ENCODE measurements at places on chromosomes 6 and 20.

GRCh38 chr6:48281217-48281616 is 170.2 kb upstream of the PTCHD4 start:
- no peak for DNase-seq

DNA sequence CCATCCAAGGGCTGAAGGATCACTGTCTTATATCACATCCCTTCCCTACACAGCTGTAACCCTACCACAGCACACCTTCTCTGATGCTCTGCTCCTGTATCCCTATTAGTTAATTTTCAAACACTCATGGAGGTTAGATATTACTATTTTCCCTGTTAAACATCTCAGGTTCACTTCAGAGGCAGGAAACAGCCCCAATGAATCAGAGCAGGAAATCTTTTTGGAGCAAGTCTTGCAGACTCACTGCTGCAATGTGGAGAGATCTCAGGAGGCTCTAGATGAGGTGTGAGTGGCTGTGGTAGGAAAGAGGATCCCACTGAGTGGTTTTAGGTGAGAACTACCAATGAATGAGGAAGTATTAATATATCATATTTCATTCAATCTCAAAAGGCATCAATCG is 19.7 kb upstream of the HTR1B start:
- DNase-seq, result no peak

- DNase-seq, result no peak
These were observed 270.0 kb downstream of the ADGB start for GRCh38 chr6:146868671-146869209.

DNA sequence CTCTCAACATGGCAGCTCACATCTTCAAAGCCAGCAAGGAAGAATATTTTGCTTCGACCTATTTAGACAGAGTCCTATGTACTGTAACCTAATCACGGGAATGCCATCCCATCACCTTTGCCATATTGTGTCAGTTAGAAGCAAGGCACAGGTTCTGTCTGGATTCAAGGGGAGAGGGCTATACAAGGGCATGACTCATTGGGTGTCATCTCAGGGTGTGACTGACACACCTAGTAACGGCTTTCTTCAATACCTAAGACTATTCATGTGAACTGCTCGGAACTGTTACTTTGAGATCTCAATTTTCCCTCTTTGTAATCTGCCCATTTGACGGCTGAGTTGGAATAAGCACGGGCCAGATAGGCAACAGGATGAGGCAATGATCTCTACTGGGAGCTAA is 135.6 kb upstream of the HDGFL1 start:
- no peak for DNase-seq

DNA sequence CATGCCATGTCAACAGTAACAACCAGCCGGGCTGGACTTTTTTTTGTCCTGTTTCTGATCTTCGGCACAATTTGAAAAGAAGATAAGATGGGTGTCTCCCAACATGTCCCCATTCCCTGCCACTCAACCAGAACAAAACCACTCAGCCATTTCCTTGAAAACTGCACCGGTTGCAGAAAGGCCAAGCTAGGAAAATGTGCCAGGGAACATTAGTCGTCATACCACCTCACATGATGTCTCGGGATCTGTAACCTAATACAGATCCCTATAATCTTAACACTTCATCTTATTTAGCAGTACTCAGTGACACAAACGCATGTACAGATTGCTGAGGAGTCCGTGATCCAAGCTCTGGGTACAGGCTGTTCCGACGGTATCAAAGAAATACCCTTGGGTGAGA is 46.5 kb downstream of the ALDH8A1 start:
- no peak for DNase-seq

- DNase-seq, result no peak
These were observed 222.8 kb downstream of the LY86 start for GRCh38 chr6:6811128-6812009.

- DNase-seq, result no peak
These were observed 18.6 kb downstream of the FKBP1A start for GRCh38 chr20:1374246-1374645.

- peak; percentile 40 for DNase-seq
These were observed 60.3 kb downstream of the VTA1 start for GRCh38 chr6:142207265-142207877.

DNA sequence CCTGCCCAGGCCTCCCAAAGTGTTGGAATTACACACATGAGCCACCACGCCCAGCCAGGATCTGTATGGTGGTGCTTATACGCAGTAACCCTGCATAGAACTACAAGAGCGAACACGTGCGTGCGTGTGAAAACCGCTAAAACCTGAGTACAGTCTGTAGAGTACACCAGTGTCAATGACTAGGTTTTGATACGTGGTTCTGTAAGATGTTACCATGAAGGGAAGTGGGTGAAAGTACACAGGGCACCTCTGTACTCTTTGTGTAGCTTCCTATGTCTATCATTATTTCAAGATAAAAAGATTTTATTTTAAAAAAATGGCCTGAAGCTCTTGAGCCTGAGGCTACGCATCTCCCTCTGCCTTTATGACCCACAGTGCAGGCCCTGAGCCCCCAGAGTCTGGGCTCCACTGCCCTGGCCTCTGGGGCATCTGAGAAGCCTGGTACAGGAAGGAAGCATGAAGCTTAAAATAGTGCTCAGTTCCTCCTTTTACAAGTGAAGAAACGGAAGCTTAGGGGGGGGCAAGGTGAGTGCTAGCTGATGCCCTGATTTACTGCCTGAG is 21.6 kb downstream of the LY86 start:
- peak; percentile 18 for DNase-seq

GRCh38 chr6:11241793-11242201 is 9.3 kb upstream of the NEDD9 start:
- DNase-seq, result no peak

- no peak for DNase-seq
These were observed 60.6 kb downstream of the SEL1L2 start for GRCh38 chr20:13929836-13930235.

DNA sequence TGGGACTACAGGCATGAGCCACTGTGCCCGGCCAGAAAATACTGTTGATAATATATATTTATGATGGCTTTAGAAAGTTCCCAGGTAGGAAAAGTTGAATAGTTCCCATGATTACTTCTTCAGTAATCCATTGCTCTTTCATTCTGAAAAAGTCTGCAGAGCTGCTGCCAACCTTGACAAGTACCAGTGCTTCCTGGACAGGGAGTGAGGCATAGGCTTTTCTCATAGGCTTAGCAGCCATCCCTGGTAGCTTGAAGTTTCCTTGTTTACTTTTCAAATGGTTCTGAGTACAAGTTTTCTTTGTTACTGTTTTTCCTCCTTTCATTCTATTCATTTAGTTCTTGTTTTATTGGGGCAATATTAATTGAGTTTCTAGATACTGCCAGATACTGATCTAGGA is 7.8 kb downstream of the RWDD1 start:
- DNase-seq, result no peak

- DNase-seq, result no peak
These were observed 92.5 kb downstream of the PREP start for GRCh38 chr6:105310371-105310770.

Data from activated naive CD4-positive, alpha-beta T cell treated with Interleukin-2 at 50 U/mL for 16 hours (primary cell).